Smooth muscle cell of the pulmonary artery (primary cell): ENCODE measurements at places on chromosomes 5 and 9. TPM values are rescaled to one million over a fixed set of nuclear protein-coding genes. Genes with fewer than 3 reads are reported as not detected.

FBXL7 gene
- total RNA-seq, result 6.3 and 7.3 TPM in 2 replicates

CCDC171 gene
- total RNA-seq, result 2.2 and 2.4 TPM in 2 replicates

ACOT12 gene
- total RNA-seq, result 0.07 and 1.1 TPM in 2 replicates

ZFP37 gene
- total RNA-seq, result 2.3 and 3.0 TPM in 2 replicates

CRHBP gene
- total RNA-seq, result 0.33 and 3.7 TPM in 2 replicates

GPRIN1 gene
- total RNA-seq, result 2.1 and 2.9 TPM in 2 replicates

ORM2 gene
- not detected in 2 replicates for total RNA-seq

LSM11 gene
- 5.0 and 6.1 TPM in 2 replicates for total RNA-seq

TMEM171 gene
- 1.2 and 1.3 TPM in 2 replicates for total RNA-seq

BTNL9 gene
- not detected in 2 replicates for total RNA-seq

CARTPT gene
- not detected in 2 replicates for total RNA-seq

NLN gene
- 37.7 and 51.1 TPM in 2 replicates for total RNA-seq

SNCAIP gene
- total RNA-seq, result 0.13 and 1.2 TPM in 2 replicates

FST gene
- total RNA-seq, result 175 and 189 TPM in 2 replicates

GABRB2 gene
- not detected in 2 replicates for total RNA-seq

SNCB gene
- total RNA-seq, result not detected in 2 replicates

CNTFR gene
- total RNA-seq, result 0.07 TPM in 1 of 2 replicates, not detected in the other

FANCC gene
- total RNA-seq, result 2.4 and 3.6 TPM in 2 replicates

CBY3 gene
- total RNA-seq, result 0.20 TPM in 1 of 2 replicates, not detected in the other

GABRP gene
- not detected in 2 replicates for total RNA-seq

FOXD4L3 gene
- total RNA-seq, result 0.07 and 0.10 TPM in 2 replicates

PCDHGA12 gene
- 40.2 and 46.0 TPM in 2 replicates for total RNA-seq

AMBP gene
- not detected in 2 replicates for total RNA-seq

IL13 gene
- total RNA-seq, result not detected in 2 replicates

GALNT12 gene
- total RNA-seq, result 8.7 and 14.0 TPM in 2 replicates

CEL gene
- total RNA-seq, result 0.20 and 0.99 TPM in 2 replicates

FGF1 gene
- 4.1 and 10.4 TPM in 2 replicates for total RNA-seq

HDHD3 gene
- total RNA-seq, result 9.3 and 9.6 TPM in 2 replicates

C5orf63 gene
- total RNA-seq, result 1.6 and 2.4 TPM in 2 replicates

WNT8A gene
- not detected in 2 replicates for total RNA-seq

IL4 gene
- total RNA-seq, result not detected in 2 replicates

MSMP gene
- total RNA-seq, result 0.43 TPM in 1 of 2 replicates, not detected in the other

SOX30 gene
- total RNA-seq, result not detected in 2 replicates

ARL14EPL gene
- not detected in 2 replicates for total RNA-seq
